ENCODE measurements at places on chromosomes 16 and 17.
A peak's percentile ranks its signal among the peaks of the same experiment; 100 is the strongest.

- no peak for DNase-seq
Observed at GRCh38 chr16:88692861-88693260, 6.6 kb upstream of the SNAI3 start.

GRCh38 chr16:65725156-65725845 is 603.4 kb upstream of the CDH11 start:
- DNase-seq = no peak

GRCh38 chr17:19239544-19239943 is 2.4 kb downstream of the EPN2 start:
- DNase-seq = no peak

DNA sequence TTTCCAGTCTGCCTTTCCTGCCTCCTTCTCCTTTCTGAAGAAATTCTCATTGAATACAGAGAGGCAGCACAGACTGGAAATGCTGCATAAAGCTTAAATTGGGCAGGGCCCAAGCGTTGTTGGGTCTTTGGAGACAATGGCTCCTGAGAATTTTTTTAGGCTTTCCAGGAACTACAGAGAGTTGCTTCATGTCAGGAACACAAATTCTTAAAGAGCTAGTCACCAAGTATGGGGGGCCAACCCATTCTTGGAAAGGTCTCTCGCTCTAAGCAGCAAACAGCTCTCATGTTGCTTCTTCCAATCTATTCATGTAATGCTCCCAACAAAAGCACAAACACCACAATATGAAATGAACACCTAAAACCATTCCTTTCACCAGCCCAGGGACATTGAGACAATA is 6.9 kb downstream of the HNF1B start:
- no peak for DNase-seq

GRCh38 chr17:80115159-80115558 is 13.8 kb downstream of the GAA start:
- no peak for DNase-seq

DNA sequence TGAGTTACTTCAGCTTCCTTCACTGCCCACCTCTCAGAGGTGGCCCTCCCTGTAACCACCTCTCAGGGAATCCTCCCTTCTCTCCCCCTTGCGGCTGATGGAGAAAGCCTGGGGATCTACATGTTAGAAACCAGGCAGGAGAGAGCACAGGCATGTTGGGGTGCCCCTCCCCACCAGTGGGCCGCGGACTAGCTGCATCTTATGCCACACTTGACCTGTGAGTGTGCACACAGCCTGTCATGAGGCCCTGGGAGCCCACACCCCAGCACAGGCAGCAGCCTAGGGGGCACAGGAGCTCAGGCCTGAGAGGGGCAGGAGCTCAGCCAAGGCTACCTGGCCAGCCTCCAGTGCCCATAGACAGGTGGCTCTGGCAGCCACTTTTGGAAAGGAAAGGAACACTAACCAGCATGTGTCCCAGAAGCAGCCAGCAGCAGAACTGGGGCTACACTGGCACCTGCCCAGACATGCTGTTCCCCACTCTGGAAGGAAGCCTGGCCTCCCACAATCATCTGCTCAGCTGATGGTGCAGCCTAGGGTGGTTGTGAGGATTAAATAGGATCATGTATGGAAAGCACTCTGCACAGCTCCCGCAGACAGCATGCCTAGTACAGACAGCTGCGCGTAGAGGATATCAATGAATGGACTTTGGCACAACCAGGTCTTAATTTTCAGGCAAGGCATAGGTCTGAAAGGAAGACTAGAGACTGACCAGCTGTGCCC is 60.5 kb downstream of the TMEM132E start:
- DNase-seq = no peak

GRCh38 chr17:66531851-66532295 is 229.5 kb downstream of the PRKCA start:
- DNase-seq = no peak

DNA sequence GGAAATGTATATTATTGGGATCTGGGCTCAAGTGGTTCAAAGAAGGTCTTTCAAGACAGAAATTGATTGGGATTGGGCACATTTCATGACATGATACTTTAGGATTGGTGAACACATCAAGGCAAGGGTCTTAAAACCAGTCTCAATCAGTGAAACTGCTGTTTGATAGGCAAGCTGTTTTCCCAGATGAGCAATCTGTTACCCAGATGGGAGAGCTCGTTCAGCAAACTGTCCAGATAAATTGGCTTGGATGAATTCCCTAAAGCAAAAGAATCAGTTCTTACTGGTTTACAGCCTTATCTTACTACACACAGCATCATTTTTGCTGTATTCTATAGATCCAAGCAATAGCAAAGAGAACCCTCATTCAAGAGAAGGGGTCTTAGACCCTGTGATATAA is 31.0 kb upstream of the CNEP1R1 start:
- DNase-seq = no peak

DNA sequence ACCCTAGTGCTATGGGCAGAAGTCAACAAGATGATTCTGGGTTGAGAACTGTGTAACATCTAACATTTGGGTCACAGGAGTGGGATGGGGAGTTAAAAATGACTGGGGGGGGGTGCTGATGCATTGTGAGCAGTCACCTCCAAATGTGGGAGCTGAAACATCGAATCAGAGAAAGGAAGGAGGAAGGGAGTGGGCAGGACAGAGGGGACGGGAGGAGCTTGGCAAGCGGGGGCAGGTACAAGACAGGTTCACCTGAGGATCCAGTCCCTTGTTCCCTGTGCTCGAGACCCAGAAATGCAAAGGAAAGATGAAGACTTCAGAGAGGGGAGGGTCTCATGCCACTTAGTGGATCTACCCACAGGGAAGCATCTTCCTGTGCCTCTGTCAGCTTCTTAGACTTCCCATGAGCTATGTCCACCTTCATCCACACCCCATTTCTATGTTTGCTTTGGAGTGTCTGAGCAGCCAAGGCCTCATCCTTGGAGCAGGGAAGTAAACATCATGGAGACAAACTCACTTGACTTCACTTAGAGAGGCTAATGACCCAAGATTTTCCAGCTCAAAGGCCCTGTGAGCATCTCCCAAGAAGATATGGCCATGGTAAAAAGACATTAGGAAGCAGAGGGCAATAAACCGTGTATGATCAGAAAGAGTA is 20.5 kb downstream of the SMPD3 start:
- no peak for DNase-seq

- no peak for DNase-seq
Observed at GRCh38 chr16:84678541-84678940, 21.3 kb upstream of the USP10 start.

GRCh38 chr17:37368577-37368976 is 7.2 kb upstream of the C17orf78 start:
- DNase-seq = no peak

DNA sequence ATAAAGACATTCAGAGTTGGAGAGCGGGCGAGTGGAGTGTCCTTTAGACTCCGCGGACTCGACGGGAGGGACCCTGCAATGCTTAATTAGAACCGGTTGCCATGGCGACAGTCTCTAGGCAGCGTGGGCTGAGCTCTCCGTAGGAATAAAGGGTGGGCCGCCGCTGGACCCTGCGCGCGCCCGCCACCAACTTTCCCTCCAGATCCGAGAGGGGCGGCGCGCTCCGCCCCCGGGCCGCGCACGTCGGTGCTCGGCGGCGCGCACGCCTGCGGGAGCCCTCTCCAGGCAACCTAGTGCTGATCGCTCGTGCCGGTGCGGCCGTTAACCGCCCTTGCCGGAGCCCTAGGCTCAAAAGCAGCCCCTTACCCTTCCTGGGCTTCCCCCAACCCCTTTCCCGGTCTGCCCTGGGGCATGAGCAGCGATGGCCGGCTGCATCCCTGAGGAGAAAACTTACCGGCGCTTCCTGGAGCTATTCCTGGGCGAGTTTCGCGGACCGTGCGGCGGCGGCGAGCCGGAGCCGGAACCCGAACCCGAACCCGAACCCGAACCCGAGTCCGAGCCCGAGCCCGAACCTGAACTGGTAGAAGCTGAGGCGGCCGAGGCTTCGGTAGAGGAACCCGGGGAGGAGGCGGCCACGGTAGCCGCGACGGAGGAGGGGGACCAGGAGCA is at the start of gene PPM1E:
PPM1E (plus strand) TSS at position 278 of the 669 bp plus-strand sequence.
- peak; percentile 63 for DNase-seq

GRCh38 chr17:60363700-60364405 is 28.1 kb downstream of the USP32 start:
- DNase-seq = no peak

GRCh38 chr17:7465597-7466275 is 13.7 kb downstream of the ZBTB4 start:
- no peak for DNase-seq

GRCh38 chr17:63447471-63448009 is 1.4 kb upstream of the CYB561 start:
- DNase-seq = no peak

DNA sequence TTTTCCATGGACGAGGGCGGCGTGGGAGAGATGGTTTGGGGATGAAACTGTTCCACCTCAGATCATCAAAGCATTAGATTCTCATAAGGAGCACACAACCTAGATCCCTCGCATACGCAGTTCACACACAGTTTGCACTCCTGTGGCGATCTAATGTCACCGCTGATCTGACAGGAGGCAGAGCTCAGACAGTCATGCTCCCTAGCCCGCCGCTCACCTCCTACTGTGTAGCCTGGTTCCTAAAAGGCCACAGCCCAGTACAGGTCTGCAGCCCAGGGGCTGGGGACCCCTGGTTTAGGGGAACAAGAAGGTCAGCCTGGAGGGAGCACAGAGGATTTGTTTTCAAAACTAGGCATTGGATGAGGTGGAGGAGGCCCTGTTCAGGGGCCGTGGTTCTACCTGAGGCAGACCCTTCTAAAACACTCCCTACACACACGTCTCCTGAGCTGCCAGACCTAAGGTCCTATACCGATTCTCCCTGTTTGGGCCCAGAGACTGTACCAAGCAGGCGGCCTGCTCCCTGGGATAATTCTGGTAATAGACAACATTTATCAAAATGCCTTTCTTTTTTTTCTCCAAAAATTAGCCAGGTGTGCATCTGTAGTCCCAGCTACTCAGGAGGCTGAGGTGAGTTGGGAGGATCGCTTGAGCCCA is 38.6 kb downstream of the AXIN2 start:
- no peak for DNase-seq

GRCh38 chr16:30368122-30368791 is 2.0 kb downstream of the TBC1D10B start:
- DNase-seq = peak; percentile 48

GRCh38 chr17:929586-929985 is 50.0 kb downstream of the NXN start:
- DNase-seq = no peak

DNA sequence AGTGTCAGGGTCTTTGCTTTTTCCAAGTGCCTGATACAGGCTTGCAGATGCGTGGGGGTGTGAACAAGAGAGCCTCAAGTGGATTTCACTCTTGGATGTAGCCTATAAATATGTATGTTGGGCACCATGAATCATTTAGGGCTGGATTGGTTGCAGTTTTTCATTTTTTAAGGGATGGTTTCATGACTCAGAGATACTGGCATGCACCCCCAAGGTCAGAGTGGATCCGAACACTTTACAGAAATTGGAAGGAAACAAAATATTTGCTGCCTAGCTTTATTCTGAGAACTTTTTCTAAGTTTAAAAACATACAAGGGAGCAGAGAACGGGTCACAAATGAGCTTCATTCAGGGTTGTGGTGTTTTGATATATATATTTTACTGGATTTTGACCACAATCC is 436.8 kb upstream of the ERCC4 start:
- DNase-seq = no peak

DNA sequence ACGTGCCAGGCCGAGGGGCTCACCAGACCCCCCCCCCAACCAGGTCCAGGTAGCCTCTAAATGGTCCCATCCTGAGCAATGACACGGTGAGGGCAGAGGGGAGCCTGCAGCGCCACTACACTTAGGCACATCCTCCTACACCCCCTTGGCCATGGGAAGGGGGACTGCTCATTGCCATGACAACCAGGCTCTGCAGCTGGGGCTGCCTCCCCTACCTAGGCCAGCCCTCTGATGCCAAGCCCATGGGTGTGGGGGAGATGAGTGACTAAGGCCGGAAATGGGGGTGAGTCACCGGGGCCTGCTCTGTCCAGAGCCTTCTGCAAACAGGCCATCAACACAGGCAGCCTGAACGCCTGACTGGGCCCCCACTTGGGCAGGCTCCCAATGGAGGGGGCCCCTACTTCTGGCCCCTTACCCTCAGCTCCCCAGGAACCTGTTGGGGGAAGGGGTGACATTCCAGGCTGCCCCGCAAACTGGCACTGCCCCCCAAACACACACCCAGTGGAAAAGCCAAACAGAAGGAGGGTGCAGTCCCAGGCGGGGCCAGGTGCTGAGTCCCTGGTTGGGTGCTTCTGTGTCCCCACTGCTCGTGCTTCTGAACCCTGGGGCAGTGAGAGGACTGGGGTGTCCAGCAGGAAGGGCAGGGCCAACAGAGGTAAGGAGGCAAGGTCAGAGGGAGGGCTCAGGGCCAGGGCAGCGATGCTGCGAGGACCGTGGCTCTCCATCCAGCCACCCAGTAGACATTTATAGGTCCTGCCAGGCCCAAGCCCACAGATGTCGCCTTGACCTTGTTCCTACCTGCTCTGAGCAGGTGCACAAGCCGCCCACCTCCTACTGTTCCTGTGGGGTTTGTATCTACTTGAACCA is 8.2 kb downstream of the PLCD3 start:
- DNase-seq = peak; percentile 88

GRCh38 chr16:12317856-12318537 is 341.5 kb downstream of the SNX29 start:
- peak; percentile 30 for DNase-seq

DNA sequence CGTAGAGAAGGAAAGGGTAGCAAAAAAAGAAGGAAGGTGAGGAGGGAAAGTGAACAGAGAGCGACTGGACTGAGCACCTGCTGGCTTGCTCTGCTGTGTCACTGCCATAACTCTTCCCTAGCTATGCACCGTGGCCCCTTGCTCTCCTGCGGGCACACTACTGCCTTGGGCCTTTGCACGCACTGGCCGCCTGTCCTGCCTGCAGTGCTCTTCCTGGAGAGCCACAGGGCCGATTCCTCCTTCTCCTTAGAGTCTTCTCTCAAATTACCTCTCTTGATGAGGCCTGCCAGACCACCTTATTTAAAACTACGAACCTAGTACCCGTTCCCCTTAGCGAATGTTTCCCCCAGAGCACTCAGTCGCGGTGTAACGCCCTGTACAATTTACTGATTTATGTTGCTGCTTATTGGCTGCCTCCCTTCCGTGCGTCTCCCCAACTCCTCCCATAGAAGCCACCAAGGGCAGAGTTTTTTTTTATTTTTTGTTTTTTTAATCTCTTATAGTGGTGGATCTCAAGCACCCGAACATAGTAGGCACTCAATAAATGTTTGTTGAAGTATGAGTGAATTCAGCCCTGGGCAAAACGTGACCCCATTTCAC is 70.3 kb downstream of the RAI1 start:
- no peak for DNase-seq

DNA sequence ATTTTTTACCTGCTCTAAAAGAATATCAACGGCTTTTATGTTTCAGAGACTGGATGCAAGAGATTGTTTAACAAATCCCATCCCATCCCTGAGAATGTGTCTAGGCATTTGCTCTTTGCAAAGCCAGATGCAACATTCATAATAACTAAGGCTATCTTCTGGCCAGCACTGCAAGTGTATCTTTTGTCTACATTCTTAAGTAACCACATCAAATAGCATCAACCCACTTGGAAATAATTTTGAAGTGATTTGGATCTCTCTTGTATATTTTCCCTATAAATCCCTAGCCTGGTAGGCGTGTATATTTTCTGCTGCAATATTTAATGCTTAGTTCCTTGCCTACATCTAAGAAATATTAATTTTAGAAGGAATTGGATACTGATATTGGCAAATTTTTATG is 64.3 kb downstream of the PIGL start:
- DNase-seq = no peak

- DNase-seq = peak; percentile 95
Observed at GRCh38 chr17:17913695-17914332, 58.4 kb downstream of the TOM1L2 start.

- DNase-seq = no peak
Observed at GRCh38 chr17:61467416-61468262, 15.4 kb downstream of the TBX4 start.

GRCh38 chr17:8563024-8563776 is 67.3 kb downstream of the MYH10 start:
- DNase-seq = no peak

All from RWPE1 (cell line).